ENCODE measurements at places on chromosomes 6 and 20.
A peak's percentile ranks its signal among the peaks of the same experiment; 100 is the strongest.

GRCh38 chr20:18578581-18578980 is 9.3 kb upstream of the DTD1 start:
- no peaks in the 10 kb centered on the region for H3K4me1 ChIP-seq
- no peak overlapping the region for H3K27ac ChIP-seq
- no peak overlapping the region for H3K4me3 ChIP-seq
- no peak for DNase-seq

- H3K36me3 ChIP-seq = no peaks in the 10 kb centered on the region
- H3K27me3 ChIP-seq = no peaks in the 10 kb centered on the region
- H3K4me3 ChIP-seq = no peak overlapping the region
- no peak overlapping the region for H3K27ac ChIP-seq
- no peaks in the 10 kb centered on the region for H3K4me1 ChIP-seq
Observed at GRCh38 chr6:91415031-91415605, 828.2 kb upstream of the MAP3K7 start.

DNA sequence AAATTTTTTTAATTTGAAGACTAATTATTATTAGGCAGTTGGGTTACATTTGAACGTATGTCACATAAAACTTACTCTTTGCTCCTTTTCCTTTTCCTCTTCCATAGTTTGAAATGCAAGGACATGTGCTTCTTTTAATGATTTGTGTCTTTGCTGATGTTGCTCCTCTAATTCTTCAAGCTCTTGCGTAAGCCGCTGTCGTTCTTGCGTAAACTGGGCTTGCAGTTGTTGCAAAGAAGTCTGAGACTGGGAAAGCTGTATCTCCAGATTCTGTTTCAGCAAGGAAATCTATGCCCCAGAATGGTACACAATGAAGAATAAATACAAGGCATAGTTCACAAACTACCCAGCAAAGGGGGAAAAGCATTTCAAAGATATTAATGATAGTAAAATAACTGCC is 45.1 kb upstream of the MCM9 start:
- H3K4me1 ChIP-seq = no peaks in the 10 kb centered on the region
- no peaks in the 10 kb centered on the region for H3K36me3 ChIP-seq
- H3K27me3 ChIP-seq = no peaks in the 10 kb centered on the region
- no peak overlapping the region for H3K27ac ChIP-seq
- H3K4me3 ChIP-seq = no peak overlapping the region
- DNase-seq = peak; percentile 78

- peaks cover 39% of the 10 kb centered on the region for H3K36me3 ChIP-seq
- H3K27ac ChIP-seq = no peak overlapping the region
Observed at GRCh38 chr6:34589691-34590090, 33.6 kb upstream of the SPDEF start.

DNA sequence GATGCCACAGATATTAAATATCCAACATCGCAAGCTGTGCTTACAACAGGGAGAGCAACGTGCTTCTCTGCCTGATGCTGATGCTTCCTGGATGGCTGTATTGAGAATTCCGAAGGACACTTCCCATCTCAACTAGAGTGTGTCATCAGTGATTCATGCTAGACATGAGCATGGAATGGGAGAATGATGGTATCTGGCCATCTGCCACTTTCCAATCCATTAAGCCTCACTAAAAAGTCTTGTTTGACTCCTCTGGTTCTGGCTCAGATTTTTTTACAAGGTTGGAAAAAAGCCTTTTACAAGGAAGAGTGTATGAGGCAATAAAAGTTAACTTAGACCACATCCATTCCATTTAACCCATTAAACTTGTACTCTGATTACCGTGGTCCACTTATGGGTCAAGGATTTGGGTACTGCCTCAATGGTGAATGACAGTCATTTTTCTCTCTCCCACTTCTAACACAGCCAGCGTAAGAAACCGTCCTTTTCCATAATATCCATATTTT is 265.3 kb downstream of the UST start:
- no peaks in the 10 kb centered on the region for H3K27me3 ChIP-seq
- H3K27ac ChIP-seq = no peak overlapping the region
- H3K36me3 ChIP-seq = no peaks in the 10 kb centered on the region
- no peak for DNase-seq

GRCh38 chr6:38161331-38161730 is 341.8 kb downstream of the ZFAND3 start:
- no peaks in the 10 kb centered on the region for H3K27me3 ChIP-seq
- no peak overlapping the region for H3K27ac ChIP-seq
- no peak for DNase-seq
- H3K36me3 ChIP-seq = peaks cover 5% of the 10 kb centered on the region
- H3K4me1 ChIP-seq = no peaks in the 10 kb centered on the region
- H3K4me3 ChIP-seq = no peak overlapping the region

DNA sequence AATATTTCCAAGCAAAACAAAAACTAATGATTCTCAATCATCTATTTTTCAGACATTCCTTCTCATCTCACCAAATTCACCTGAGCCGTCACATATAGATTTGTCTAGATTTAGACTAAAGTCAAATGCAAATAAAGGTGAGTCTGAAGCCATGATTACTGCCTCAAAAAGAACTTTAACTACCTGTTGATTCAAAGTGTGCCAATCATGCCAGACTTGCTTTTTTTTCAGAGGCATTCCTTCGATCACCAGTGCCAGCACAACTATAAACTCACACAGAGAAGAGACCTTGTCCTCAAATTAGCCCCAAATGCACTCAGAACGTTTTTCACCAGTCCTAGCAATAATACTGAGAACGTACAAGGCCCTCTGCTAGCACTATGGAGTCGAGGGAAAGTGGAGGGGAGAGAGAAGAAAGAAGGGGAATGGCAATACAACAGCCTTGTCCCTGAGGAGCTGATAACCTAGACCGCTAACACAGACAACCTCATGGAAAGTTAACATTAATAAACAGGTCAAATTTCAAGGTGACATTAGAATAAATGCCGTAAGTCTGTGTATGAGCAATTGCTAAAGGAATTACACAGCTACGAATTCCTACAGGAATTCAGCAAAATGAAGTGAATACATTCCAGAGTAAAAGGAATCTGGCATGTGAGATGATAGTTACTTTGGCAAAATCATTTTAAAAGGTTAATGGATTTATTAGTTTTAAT is 60.9 kb downstream of the EPB41L2 start:
- no peaks in the 10 kb centered on the region for H3K36me3 ChIP-seq
- no peak for DNase-seq
- no peak overlapping the region for H3K27ac ChIP-seq
- no peak overlapping the region for H3K4me3 ChIP-seq
- H3K4me1 ChIP-seq = peaks cover 5% of the 10 kb centered on the region

DNA sequence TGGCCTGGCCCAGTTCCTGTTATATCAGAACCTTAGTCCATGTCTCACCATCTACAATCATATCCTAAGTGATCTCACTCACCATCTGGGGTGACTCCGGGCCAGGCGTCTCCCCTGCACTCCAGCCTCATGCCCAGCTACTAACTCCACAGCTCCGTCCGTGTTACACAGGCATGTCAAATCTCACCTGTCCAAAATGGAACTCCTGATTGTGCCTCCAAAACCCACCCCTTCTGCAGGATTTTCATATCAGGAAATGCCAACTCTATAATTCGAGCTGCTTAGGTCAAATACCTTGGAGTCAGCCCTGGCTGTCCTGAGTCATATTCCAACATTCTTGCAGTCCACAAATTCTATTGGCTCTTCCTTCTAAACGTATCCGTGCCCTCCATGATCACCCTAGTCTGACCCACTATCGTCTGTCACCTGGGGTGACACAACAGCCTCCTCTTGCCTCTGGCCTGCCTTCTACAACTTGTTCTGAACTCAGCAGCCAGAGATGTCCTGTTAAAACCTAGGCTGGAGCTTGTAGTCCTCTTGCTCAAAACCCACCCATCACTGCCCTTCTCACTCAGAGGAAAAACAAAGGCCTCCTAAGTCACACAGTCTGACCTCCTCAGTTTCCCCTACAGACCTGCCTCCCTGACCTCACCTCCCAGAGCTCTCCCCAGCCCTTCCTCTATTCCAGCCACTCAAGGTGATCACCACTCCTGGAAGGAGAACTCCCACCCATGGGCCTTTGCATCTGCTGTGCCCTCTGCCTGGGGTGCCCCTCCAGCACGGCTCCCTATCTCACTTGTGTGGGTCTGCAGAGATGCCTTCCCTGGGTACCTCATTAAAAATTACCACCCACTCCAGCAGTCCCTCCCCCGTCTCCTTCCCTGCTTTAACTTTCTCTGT is 85.3 kb upstream of the SIRPA start:
- H3K4me1 ChIP-seq = no peaks in the 10 kb centered on the region
- no peaks in the 10 kb centered on the region for H3K36me3 ChIP-seq
- no peak overlapping the region for H3K27ac ChIP-seq

DNA sequence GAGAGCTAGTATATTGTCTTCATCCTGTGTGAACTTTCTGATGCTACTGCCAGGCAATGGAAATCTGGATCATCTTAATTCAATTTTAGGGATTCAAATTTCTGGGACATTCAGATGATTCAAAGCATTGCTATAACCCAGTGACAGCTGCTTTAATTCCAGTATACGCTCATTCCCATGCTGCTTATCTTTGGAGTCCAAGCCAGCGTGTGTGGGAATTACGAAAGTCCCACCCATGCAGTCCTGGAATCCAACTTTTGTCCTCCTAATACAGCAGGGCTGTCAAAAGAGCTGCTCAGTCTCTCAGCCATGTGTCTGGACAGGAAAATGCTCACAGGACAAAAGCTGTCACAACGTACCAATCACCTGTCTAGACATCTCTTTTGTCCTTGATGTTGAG is 219.8 kb downstream of the LAMA2 start:
- H3K27ac ChIP-seq = no peak overlapping the region
- DNase-seq = no peak
- H3K36me3 ChIP-seq = no peaks in the 10 kb centered on the region
- H3K4me3 ChIP-seq = no peak overlapping the region
- H3K27me3 ChIP-seq = no peaks in the 10 kb centered on the region
- no peaks in the 10 kb centered on the region for H3K4me1 ChIP-seq

- H3K4me3 ChIP-seq = no peak overlapping the region
- no peaks in the 10 kb centered on the region for H3K27me3 ChIP-seq
- no peaks in the 10 kb centered on the region for H3K4me1 ChIP-seq
- H3K36me3 ChIP-seq = no peaks in the 10 kb centered on the region
- no peak for DNase-seq
- no peak overlapping the region for H3K27ac ChIP-seq
Observed at GRCh38 chr6:123742626-123743025, 61.0 kb upstream of the NKAIN2 start.

- H3K27ac ChIP-seq = no peak overlapping the region
- H3K4me1 ChIP-seq = peaks cover 48% of the 10 kb centered on the region
- no peak overlapping the region for H3K4me3 ChIP-seq
- peaks cover 13% of the 10 kb centered on the region for H3K36me3 ChIP-seq
- DNase-seq = no peak
- no peaks in the 10 kb centered on the region for H3K27me3 ChIP-seq
Observed at GRCh38 chr6:52543729-52544601, 32.9 kb downstream of the TRAM2 start.

GRCh38 chr6:32947552-32948465 is 5.1 kb downstream of the HLA-DMA start:
- no peaks in the 10 kb centered on the region for H3K4me1 ChIP-seq
- H3K36me3 ChIP-seq = no peaks in the 10 kb centered on the region
- no peak overlapping the region for H3K4me3 ChIP-seq
- DNase-seq = peak; percentile 63
- H3K27ac ChIP-seq = no peak overlapping the region
- H3K27me3 ChIP-seq = no peaks in the 10 kb centered on the region

DNA sequence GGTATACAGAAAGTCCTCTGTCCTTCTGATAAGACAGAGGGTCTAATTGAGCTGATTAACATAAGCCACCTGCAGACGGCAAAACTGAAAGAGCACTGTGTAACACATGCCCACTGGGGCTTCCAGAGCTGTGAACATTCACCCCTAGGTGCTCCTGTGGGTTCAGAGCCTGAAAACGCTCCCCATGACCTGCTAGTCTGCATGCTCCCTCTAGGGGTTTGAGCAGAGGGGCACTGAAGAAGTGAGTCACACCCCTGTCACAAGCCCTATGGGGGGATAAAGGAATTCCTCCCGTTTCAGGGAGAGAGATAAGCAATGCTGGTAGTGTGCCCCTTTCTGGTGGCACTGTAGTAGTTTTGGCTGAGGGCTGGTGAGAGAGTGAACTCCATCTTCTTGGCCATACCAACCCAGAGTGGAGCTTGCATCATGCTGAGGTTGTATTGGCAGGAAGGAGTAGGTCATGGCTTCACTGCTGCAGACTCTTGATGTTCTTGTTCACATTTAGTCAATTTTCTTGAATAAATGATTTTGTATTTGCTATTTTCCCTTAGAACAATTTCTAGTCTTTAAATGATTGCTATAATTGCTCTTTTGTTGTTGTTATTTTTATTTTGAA is 637.5 kb upstream of the MAN1A1 start:
- H3K4me3 ChIP-seq = no peak overlapping the region
- H3K36me3 ChIP-seq = no peaks in the 10 kb centered on the region
- no peaks in the 10 kb centered on the region for H3K27me3 ChIP-seq
- H3K27ac ChIP-seq = no peak overlapping the region

- H3K4me3 ChIP-seq = no peak overlapping the region
- no peaks in the 10 kb centered on the region for H3K27me3 ChIP-seq
- H3K36me3 ChIP-seq = no peaks in the 10 kb centered on the region
- no peak overlapping the region for H3K27ac ChIP-seq
- no peak for DNase-seq
- no peaks in the 10 kb centered on the region for H3K4me1 ChIP-seq
Observed at GRCh38 chr6:116745176-116745575, 20.3 kb downstream of the FAM162B start.

- H3K27ac ChIP-seq = no peak overlapping the region
- peaks cover 4% of the 10 kb centered on the region for H3K4me1 ChIP-seq
- H3K4me3 ChIP-seq = no peak overlapping the region
- DNase-seq = no peak
- H3K36me3 ChIP-seq = no peaks in the 10 kb centered on the region
- H3K27me3 ChIP-seq = no peaks in the 10 kb centered on the region
Observed at GRCh38 chr6:54990001-54990400, 143.4 kb downstream of the FAM83B start.

GRCh38 chr6:167559675-167560479 is 235.0 kb downstream of the TTLL2 start:
- peak; percentile 77 for DNase-seq
- H3K4me3 ChIP-seq = no peak overlapping the region
- peaks cover 26% of the 10 kb centered on the region for H3K4me1 ChIP-seq
- H3K27me3 ChIP-seq = no peaks in the 10 kb centered on the region

GRCh38 chr20:9592419-9592818 is 78.0 kb downstream of the LAMP5 start:
- no peak overlapping the region for H3K4me3 ChIP-seq
- H3K27me3 ChIP-seq = no peaks in the 10 kb centered on the region
- H3K4me1 ChIP-seq = peaks cover 7% of the 10 kb centered on the region
- H3K27ac ChIP-seq = no peak overlapping the region
- no peak for DNase-seq

DNA sequence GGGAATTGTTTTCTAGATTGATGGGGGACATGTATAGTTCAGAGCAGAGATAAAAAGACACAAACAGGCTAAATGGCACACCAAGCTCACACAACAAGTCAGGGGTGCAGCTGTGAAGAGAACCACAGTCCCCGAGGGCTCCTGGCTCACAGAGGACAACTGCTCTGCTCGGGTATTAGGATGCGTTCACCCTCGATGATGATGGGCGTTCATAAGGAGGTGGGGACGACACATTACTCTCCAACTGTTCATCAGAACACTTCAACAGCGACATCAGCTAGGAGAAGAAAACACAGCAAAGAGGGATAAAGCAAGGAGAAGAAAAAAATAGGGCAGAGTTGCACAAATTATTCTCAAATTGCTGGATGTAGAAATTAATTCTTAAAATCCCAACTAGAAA is 174.8 kb upstream of the RREB1 start:
- H3K27me3 ChIP-seq = no peaks in the 10 kb centered on the region
- no peak overlapping the region for H3K27ac ChIP-seq
- H3K36me3 ChIP-seq = no peaks in the 10 kb centered on the region
- DNase-seq = no peak
